ENCODE measurements at places on chromosomes 6 and 20.

GRCh38 chr20:45576995-45577394 lies 2.1 kb downstream of the WFDC8 start:
- no peak for DNase-seq

DNA sequence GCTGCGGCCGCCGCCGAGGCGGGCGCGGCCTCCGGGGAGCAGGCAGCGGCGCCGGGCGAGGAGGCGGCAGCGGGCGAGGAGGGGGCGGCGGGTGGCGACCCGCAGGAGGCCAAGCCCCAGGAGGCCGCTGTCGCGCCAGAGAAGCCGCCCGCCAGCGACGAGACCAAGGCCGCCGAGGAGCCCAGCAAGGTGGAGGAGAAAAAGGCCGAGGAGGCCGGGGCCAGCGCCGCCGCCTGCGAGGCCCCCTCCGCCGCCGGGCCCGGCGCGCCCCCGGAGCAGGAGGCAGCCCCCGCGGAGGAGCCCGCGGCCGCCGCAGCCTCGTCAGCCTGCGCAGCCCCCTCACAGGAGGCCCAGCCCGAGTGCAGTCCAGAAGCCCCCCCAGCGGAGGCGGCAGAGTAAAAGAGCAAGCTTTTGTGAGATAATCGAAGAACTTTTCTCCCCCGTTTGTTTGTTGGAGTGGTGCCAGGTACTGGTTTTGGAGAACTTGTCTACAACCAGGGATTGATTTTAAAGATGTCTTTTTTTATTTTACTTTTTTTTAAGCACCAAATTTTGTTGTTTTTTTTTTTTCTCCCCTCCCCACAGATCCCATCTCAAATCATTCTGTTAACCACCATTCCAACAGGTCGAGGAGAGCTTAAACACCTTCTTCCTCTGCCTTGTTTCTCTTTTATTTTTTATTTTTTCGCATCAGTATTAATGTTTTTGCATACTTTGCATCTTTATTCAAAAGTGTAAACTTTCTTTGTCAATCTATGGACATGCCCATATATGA lies 3.2 kb downstream of the MARCKS start:
- peak; percentile 52 for DNase-seq

- DNase-seq = no peak
These were observed 44.6 kb downstream of the BLTP3A start for GRCh38 chr6:34836451-34836850.

DNA sequence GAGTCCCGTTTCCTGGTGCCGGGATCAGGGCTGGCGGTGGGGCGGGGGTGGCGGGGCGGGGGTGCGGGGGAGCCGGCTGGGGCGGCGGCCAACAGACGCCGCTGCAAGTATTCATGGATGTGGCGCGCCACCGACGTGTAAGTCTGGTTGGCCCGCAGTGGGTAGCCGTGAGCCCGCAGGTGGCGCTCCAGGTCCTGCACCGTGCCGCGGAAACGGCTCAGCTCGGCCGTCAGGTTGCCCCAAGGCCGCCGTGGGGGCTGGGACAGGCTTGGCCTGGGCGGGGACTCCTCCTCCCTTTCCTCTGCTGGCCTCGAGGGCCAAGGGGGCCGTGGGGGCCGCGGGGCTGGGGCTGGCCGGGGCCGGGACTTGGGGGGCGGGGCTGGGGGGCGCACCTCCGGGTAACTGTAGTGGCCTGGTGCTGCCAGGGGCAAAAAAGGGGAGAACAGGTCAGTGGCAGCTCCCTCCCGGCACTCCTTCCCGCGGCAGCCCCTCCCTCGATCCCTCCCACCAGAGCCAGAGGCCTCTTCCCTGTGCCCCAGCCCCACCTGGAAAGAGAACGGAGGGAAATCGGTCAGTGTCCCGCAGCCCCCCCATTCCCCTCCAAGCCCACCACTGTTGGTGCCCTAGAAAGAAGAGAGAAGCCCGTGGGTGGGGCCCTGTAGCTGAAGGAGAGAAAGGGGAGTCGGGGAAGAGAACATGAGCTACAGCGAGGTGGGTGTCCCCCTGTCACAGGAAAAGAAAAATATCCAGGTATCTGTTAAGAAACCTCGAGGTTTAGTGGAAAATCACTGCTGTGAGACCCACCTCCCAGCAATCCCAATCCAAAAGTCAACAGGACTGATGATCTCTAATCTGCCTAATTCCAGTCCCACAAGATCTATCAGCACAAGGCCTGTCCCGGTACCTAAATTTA lies 21.3 kb downstream of the TNXB start:
- no peak for DNase-seq

- DNase-seq = peak; percentile 25
These were observed 187.4 kb upstream of the SNX9 start for GRCh38 chr6:157635388-157636244.

DNA sequence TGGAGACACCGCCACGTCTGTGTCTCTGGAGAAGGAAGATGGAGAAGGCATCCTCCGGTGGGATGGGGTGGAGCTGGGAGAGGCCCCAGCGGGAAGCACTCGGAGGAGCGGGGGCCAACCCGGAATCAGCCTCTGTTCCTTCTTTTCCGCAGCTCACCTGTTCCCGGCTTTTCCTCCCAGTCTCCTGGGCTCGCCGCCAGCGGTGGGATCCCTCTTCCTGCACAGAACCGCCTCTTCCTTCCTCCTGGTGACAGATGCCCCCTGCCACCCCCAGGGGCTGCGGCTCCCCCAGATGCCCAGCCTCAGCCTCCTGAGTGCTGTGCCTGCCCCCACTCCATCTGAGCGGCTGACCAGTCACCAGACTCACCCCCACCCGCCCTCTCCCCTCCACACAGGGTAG lies 23.3 kb downstream of the RAMACL start:
- DNase-seq = no peak

- no peak for DNase-seq
These were observed 18.8 kb downstream of the TMEM170B start for GRCh38 chr6:11556309-11556708.

GRCh38 chr6:134733801-134734200 lies 216.1 kb downstream of the ALDH8A1 start:
- no peak for DNase-seq

DNA sequence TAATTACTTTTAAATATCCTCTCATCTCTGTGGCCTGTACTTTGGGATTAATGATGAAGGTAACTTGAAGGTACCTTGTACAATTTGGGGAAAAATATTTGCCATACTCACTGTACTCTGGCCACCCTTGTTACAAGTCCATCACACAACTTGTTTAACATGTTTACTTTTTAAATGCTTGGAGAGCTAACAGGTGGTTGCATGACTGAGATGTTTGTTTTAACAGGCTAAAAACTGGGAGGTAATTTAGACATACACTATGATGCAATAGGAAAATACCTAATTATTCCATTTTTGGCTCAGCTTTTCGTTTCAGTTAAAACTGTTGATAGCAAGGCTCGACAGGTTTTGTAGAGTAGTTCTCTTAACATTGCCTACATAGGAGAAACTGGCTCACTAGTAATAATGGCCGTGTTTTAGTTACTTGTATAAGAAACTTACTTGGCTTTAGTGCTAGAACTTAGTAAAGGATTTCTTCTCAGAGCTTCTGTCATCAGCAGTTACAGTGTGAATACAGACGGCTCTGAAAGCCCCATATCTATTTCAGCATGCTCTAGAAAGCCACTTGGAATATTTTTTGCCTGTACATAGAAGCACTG lies 489.8 kb upstream of the SOX4 start:
- no peak for DNase-seq

GRCh38 chr6:122853259-122853995 lies 64.4 kb downstream of the SMPDL3A start:
- no peak for DNase-seq

DNA sequence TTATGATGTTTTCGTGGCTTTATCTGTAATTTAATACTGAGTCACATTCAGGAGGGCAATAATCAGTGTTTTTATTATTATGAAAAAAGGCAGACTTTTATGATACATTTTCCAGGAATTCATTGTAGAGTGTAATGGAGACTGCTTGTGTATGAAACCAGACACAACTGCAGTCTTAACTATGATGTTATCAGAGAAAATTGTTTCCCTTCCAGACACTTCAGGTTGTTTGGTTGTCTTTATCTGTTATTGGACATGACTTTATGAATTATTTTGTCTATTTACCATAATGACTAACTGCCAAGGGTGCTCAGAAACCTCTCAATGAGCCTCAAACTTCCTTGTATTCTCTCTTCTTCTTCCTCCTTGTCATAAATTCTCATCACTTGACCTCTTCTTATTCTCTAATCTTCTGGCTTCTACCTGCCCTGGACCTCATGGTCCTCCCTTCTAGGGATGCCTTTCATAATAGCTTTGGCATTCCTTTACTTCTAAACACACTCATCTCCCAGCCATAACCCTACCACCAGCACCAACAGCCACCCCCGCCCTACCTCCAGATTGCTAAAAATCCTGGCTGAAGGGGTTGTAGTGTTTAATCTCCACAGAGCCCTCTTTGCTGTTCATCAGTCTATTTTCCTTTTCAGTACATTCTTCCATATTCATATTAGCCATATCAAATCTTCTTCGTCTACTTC lies 492.5 kb downstream of the CDKAL1 start:
- DNase-seq = no peak

DNA sequence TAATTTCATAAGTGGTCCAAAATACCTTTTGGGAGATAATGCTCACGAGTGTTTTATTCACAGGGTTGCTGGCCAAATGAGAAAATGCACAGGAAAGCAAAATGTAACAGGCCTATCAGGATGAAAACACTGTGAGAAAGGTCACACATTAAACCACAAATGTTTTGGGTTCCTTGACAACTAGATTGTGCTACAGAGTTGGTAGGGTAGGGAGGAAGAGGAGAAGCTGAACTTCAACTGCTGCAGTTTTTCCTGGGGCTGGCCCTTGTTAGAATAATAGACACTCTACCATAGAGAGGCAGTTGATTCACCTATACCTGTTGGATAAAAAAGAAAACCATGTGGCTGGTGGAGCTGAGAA lies 28.1 kb upstream of the PAQR8 start:
- no peak for DNase-seq

GRCh38 chr6:45838996-45839395 lies 176.7 kb downstream of the CLIC5 start:
- no peak for DNase-seq

- no peak for DNase-seq
These were observed 6.5 kb upstream of the SMOC2 start for GRCh38 chr6:168434505-168434904.

GRCh38 chr6:25918083-25918683 lies 12.3 kb downstream of the SLC17A2 start:
- DNase-seq = no peak

GRCh38 chr6:36347621-36348020 lies 10.9 kb upstream of the BNIP5 start:
- no peak for DNase-seq

GRCh38 chr6:144474904-144475303 lies 189.8 kb downstream of the UTRN start:
- no peak for DNase-seq
